ENCODE measurements at places on chromosomes 13 and 19.

GRCh38 chr19:17830567-17831418, 9.5 kb upstream of the INSL3 start:
- peak; percentile 90 for DNase-seq

- no peak for DNase-seq
These were observed 110.5 kb downstream of the LRCH1 start for GRCh38 chr13:46663206-46664037.

GRCh38 chr13:39910833-39911232, 255.4 kb downstream of the COG6 start:
- no peak for DNase-seq

GRCh38 chr13:21014502-21015170, 46.8 kb downstream of the LATS2 start:
- no peak for DNase-seq

GRCh38 chr13:65943708-65944107, 1286.4 kb downstream of the PCDH9 start:
- no peak for DNase-seq

DNA sequence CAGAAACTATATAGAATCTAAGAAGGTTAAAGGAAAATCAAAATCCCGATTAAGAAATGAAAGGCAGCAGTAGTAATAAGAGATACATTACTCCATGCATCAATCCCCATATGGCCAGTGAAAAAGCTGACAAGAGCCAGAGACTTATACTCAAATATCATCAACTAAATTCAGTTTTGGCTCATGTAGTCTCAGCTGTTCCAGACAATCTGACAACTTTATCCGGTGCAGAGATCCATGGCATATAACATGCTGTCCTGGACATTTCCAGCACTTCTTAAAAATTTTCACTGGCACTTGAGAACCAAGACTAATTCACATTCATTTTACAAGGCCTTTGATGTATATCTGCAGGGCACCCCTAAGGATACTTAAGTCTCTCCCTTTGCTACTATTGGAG, 255.7 kb upstream of the KLHL1 start:
- DNase-seq, result no peak

GRCh38 chr19:31531326-31531725, 182.1 kb upstream of the TSHZ3 start:
- no peak for DNase-seq

GRCh38 chr19:16660763-16661479, at the start of gene TMEM38A:
Gene TMEM38A (plus strand): TSS chr19:16661139. CDS start chr19:16661218, 79 bp downstream.
- DNase-seq, result no peak

- no peak for DNase-seq
These were observed 16.6 kb downstream of the DDX39A start for GRCh38 chr19:14402332-14403144.

- DNase-seq, result no peak
These were observed 130.5 kb upstream of the RNF113B start for GRCh38 chr13:98307463-98308085.

DNA sequence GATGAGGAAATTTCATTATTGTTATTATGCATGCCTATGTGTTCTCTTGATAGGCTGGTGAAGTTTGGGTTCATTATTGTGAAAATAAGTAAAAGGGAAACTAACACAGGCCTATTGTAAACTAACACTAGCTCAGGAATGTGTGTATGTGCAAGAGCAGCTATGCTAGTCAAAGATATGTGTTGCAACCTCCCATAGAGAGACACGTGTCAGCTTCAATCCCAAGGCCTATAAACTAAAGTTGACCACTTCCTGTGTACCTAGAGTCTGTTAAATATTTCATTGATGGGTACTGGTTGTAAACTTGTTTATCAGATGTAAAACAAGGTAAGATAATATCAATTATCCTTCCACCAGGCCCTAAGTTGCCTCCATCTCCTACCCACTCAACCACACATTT, 44.7 kb upstream of the ZNF30 start:
- DNase-seq, result no peak

DNA sequence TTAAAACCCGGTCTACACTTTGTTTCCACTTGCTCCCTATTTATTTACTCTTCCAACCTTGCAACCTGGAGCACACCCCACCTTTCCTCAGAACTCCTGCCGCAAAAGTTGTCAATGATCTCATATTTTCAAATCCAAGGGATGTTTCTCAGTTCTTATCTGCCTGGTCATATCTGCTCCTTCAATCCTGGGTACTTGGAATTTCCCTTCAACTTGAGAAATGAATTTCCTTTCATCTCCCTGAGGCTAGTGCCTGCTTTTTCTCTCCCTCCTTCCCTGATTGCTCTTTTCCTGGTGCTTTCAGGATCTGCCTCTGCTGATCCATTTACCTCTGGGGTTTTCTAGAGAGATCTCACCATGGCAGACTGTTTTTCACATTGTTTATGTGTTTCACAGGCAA, 154.8 kb upstream of the IRS2 start:
- no peak for DNase-seq

DNA sequence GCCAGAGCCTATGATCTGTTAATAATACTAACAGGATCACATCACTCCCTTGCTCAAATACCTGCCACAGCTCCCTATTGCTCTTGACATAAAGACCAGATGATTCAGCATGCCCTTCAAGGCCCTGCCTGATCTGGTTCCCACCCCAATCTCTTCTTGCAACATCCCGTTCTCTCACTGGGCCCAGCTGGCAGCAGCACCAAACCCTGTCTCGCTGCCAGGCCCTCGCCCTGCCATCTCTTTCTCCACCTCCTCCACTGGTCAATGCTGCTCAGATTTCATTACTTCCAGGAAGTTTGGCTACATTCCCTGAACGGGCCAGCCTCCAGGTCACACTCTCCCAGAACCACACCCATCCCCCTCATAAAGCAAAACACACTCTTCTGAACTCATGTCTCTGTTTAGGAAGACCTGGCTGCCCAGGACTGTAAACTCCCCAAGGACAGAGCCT, 8.6 kb upstream of the BCAT2 start:
- DNase-seq, result no peak

- DNase-seq, result no peak
These were observed 10.4 kb upstream of the ZSWIM4 start for GRCh38 chr19:13784731-13785452.

GRCh38 chr19:980133-980998, 3.8 kb upstream of the WDR18 start:
- no peak for DNase-seq

DNA sequence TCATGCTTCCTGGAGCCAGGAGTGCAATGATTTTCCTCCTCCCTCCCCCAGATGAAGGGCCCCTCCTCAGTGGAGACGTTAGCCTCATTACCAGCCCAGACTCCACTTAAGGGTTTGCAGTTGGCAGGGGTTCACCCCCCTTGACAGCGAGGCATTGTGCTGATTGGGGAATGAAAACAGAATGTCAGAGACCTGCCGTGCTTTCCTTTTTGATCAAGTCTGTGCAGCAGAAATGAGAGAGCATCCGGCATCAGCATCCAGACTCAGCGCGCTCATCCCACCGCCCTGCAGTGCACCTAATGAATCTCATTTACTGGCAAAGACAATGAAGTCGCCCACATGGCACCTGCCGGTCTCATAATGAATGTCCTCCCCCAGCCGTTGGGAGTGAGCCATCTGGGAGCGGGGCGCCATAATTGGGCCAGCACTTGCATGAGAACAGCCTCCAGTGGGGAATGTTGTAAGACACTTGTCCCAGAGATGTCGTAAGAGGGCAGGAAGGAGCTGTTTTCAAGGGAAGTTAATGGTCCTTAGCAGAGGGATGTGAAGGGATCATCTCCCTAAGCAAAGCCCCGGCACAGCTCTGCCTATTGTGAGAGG, 98.3 kb upstream of the UQCRFS1 start:
- peak; percentile 96 for DNase-seq

GRCh38 chr19:43641333-43641732, 1.7 kb upstream of the CADM4 start:
- no peak for DNase-seq

DNA sequence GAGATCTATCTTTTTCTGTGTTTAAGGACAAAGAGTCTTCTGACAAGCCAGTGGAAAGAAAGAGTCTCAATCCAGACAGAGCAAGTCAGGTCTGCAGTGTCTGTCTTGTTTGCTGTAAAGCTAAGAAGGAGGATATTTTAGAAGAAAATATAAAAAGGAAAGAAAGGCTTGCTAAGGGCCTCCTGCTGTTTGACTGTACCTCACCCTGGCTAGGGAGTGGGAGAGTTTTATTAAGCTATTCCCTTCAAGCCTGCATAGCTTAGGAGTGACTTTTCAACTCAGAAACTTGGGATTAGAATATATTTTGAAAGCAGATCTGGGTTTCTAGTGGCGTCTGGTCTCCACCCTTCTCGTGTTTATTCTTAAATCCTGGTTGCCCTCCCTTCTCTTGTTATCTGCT, 460.0 kb downstream of the COG6 start:
- DNase-seq, result no peak

- no peak for DNase-seq
These were observed 211.2 kb downstream of the LHFPL6 start for GRCh38 chr13:39391761-39392160.

DNA sequence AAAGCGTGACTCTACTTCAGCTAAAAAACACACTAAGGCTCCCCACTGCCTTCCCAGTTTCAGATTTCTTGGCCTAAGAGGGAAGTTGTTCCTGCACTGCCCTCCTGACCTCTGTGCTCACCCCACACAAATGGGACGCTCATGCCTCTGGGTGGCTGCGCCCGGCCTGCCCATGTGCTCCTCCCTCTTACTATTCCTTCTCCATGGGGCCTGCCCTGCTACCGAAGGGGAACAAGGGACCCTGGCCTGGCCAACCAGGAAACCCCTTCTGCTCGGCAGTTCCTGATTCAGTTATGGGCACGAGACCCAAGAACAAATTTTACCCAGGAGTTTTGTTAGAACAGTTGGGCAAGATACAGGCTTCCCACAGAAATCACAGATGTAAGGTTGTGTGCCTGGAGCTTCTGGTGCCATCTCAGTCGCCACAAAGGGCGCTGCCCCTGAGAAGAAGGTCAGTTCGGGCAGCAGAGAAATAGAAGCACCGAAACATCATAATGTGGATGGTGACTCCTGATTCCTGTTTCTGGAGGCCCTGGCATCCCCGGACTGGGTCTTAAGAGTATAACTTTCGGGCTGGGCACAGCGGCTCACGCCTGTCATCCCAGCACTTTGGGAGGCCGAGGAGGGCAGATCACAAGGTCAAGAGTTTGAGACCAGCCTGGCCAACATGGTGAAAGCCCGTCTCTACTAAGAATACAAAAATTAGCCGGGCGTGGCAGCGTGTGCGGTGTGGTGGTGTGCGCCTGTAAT, 5.4 kb upstream of the PLPP2 start:
- no peak for DNase-seq

GRCh38 chr13:40682449-40683240, 16.2 kb upstream of the FOXO1 start:
- no peak for DNase-seq

DNA sequence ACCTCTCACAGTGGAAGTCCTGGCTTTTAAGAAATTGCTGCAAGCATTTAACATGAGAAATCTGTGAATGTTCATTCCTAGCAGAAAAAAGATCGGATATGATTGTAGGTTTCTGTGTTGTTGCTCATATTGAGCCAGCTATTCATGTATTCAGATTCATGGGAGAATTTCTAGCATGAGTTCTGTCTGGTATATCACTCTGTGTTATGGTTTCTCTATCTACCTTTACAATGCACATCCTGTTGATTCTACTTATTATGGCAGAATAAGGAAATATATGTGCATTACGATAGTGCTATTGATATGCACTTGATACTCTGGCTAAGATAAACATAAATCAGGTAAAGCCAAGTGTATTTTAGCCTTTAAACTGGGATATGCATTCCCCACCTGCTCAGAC, 138.2 kb downstream of the KCNRG start:
- no peak for DNase-seq

DNA sequence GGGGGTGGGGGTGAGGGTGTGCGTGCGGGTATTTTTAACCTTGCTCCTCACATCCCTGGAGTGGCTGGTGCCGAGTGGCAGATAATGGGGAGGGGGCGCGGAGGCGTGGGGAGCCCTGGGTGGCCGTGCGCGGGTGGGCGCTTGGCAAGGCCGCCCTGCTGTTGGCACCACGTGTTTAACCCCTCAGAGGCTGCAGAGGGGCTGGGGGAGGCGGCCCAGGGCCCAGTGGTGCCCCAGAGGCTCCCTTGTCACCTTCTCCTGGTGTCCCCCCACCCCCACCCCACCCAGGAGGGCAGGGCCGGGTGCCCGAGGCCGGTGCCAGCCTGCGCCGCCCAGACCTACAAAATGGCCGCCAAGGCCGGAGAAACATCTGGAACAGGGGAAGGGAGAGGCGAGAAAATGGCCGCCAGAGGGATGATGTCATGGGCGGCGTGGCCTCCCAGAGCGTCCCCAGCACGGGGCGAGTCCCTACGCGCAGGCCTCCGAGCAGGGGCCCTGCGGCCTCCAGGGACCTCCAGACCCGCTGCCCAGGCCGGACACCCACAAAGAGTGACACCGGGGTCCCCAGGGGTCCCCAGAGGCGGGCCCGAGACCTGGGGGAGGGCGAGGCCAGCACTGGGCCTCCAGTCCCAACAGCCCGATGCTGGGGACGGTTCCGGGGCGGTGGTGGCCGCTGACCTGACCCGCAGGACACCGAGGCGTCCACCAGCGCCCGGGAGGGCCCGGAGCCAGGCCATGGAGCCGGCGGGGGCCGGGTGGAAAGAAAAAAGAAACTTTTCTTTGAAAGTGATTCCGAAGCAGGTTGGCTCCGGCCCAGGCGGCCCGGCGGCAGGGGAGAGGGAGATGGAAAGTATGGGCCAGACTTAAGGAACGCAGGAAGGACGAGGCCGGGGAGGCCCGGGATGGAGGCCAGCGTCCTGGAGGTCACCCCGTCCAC, 38.2 kb downstream of the NFIC start:
- DNase-seq, result no peak

- no peak for DNase-seq
These were observed 20.0 kb upstream of the TNFRSF19 start for GRCh38 chr13:23550163-23550562.

DNA sequence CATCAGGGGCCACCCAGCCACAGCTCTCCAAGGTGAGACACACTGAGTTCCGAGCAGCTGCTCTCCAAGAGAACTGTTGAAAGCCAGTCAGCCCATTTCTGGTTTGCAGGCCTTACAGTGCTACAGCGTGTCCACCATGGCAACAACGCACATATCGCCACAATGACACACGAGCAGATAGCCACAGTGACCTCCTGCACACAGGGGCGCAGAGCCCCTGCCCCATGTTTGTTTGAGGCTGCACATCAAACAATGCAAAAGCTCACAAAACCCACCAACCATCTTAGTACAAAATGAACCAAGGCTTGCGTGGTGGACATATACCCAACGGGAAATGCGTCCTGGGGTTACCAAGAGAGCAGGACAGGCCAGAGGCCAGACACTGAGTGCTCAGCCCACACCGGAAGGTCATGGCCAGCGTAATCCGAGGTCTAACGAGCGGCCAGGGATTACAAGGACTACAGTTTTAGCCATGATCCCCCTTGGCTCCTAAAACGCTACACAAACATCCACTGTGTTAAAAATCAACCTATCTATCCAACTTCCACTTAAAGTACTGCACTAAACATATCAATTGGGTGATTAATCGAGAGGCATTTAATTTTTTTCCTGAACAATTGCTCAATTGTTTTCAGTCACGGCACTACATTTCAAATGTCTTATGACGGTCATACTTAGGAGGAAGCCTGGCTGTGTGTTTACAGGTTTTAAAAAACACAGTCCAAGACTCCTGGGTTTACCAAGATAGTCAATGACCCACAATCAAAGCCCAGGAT, 56.0 kb downstream of the STK24 start:
- DNase-seq, result no peak

GRCh38 chr13:54489359-54489758, 1460.7 kb downstream of the OLFM4 start:
- DNase-seq, result no peak

GRCh38 chr19:3683405-3684053, 16.7 kb downstream of the PIP5K1C start:
- DNase-seq, result no peak

All from NCI-H2227 treated with DMSO at 0.1 percent for 48 hours (cell line).